NCI-H524 (cell line): ENCODE measurements at places on chromosomes 11 and 22.

- no peak for DNase-seq
Measured at GRCh38 chr22:35966314-35967045, 62.1 kb downstream of the RBFOX2 start.

DNA sequence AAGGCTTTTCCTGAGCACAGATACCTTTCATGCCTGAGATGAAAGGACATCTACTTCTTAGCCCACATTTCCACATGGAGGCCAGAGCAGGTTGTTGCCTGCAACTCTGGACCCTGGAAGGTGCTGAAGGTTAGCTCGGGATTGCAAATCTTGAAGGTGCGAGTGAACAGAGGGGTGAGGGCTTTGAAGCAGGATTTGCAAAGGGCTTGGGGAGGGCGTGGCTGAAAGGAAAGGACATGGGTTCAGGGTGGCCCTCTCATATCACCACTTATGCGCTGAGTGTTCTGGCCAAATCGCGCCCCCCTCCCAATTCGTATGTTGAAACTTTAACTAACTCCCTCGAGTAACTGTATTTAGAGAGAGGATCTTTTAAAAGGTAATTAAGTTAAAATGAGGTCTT is 501.6 kb downstream of the MIAT start:
- no peak for DNase-seq

DNA sequence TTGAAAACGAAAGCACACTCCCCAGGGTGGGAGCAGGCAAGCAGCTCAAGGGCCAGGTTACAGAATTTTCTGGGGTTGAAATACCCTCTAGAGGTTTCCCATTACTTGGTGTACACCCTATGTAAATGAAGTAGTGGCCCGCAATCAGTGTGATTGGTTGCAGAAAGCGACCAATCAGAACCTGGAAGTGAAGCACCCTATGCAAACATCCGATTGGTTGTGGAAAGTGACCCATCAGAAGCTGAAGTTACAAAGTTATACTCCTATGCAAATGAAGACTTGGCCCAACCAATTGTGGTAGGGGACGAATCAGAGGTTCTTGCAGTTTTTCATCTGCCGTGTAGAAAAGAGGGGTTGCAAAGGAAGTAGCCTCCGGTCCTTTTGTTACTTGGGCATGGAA is 19.2 kb downstream of the PRR5 start:
- DNase-seq = no peak

GRCh38 chr22:48888466-48889208 is 939.0 kb downstream of the BRD1 start:
- no peak for DNase-seq

DNA sequence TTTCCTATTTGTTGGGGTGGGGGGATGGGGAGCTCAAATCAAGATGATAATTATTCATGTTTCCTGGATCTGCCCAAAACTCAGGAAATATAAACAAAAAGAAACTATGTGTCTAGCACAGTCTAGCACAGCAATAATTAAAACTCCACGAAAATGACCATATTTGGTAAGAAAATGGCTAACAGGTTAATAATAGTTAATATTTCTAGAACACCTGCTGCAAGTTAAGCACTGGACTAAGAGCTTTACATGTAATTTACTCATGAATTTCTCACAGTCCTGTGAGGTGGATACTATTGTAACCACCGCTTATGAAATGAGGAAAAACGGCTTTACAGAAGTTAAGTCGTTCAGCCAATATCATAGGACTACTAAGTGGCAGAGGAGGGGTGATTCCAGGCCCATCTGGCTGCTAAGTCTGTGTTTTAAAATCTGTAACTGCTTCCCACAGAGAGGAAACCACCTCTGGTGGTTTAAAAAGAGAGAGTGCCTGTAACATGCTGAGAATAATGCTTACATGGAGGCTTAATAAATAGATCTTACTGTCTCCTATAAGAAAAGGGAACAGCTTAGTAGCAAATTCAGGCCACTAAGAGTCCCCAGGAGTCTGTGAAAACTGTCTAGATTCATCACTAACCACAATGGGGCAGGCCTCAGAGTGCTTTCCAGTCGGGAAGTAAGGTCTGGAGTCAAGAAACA is 11.0 kb upstream of the AMOTL1 start:
- DNase-seq = peak; percentile 30

DNA sequence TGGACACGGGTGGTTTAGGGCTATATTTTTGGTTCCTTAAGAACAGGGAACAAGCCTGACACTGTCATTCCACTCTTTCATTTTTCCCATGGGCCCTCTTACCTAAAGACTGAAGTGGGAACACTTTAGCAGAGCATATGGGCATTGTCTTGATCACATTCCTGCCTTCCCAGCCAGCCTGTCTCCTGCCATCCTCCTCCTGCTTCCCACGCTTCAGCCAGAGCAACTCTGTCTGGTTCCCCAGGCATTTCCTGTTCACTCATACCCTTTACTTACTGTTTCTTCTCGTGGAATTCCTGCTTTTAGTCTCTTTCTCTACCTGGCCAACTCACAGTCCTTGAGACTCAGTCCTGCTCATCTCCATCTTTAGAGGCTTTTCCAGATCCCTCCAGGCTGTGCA is 22.8 kb downstream of the MRPL16 start:
- peak; percentile 9 for DNase-seq

GRCh38 chr22:38828191-38828590 is 15.6 kb downstream of the NPTXR start:
- peak; percentile 78 for DNase-seq

GRCh38 chr11:114162719-114163123 is 103.2 kb downstream of the ZBTB16 start:
- no peak for DNase-seq

- peak; percentile 3 for DNase-seq
Measured at GRCh38 chr11:100687054-100687629, at the start of gene ARHGAP42. TSS of gene ARHGAP42 (plus strand) at chr11:100687288. CDS start at chr11:100687679, 391 bp downstream.

GRCh38 chr22:27149921-27150543 is 492.6 kb downstream of the MIAT start:
- no peak for DNase-seq

GRCh38 chr11:134663506-134664313 is 251.7 kb upstream of the B3GAT1 start:
- DNase-seq = no peak

DNA sequence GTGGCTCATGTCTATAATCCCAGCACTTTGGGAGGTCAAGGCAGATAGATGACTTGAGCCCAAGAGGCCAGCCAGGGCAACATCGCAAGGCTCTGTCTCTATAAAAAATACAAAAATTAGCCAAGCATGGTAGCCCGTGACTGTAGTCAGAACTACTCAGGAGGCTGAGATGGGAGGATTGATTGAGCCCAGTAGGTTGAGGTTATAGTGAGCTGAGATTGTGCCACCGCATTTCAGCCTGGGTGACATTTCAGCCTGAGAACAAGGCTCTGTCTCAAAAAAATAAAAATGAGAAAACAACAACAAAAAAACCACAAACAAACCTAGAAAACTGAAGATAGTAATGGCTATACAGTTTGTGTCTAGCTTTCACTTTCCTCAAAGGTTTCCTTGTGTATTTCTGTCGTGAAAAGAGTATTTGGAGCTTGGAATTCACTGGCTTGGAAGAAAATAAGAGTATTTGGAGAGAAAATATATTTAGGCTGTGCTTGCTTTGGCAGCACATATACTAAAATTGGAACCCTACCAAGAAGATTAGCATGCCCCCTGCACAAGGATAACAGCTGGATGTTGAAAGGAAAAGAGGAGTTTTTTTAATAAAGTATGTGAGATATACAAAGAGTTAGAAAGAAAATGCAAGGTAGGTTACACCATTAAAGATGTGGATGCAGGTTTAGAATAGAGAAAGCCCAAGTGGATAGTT is 3.9 kb upstream of the BIRC3 start:
- DNase-seq = no peak

DNA sequence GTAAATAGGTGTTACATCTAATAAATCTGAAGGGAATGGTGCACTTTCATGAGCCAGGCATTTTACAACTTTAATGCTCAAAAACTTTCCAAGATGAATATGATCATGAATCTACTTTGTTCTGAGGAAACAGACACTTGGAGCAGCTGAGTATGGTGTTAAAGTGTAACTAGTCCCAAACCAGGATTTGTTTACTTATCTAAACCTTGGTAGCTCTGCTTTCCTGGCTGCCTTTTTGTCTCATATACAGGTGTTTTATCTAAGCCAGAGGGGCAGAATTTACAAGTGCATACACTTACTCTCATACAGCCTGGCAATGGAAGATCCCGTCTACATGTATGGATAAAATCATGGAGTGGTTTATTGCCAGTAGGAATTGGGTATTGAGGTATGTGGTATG is 171.5 kb downstream of the FAT3 start:
- no peak for DNase-seq

DNA sequence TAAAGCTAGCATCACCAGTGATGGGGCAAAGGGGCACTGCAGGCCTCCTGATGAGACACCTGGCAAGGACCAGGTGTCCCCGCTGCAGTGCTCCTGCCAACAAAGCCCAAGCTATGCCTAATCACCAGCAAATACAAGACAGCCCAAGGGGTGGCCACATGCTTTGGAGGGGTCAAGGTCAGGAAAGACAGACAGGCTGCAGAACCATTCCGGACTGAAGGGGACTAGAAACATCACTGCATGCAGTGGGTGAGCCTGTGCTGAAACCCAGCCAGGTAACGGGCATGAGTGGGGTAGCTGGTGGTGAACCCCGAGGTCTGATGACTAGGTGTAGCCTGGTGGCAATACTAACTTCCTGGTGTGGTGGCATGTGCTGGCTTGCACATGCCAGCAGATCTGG is 111.1 kb downstream of the MED15 start:
- no peak for DNase-seq

GRCh38 chr11:134556186-134556585 is 144.1 kb upstream of the B3GAT1 start:
- DNase-seq = no peak

GRCh38 chr22:19981171-19981960 is 35.3 kb downstream of the ARVCF start:
- DNase-seq = no peak

- no peak for DNase-seq
Measured at GRCh38 chr11:14336507-14337503, 22.2 kb downstream of the RRAS2 start.

DNA sequence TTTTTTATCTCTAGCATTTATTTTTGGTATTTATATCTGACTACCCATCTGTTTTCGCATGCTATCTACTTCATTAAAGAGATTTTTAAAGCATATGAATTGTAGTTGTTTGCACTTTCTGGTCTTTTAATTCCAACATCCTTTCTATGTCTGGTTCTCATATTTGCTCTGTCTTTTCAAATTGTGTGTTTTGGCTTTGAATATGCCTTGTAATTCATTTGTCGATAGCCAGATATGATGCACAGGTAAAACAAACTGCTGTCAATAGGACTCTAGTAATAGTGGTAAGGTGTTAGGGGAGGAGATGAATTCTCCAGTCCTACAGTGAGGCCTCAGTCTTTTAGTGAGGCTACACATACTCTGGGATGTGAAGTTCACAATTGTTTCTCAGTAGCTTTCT is 530.8 kb upstream of the CCDC179 start:
- no peak for DNase-seq

DNA sequence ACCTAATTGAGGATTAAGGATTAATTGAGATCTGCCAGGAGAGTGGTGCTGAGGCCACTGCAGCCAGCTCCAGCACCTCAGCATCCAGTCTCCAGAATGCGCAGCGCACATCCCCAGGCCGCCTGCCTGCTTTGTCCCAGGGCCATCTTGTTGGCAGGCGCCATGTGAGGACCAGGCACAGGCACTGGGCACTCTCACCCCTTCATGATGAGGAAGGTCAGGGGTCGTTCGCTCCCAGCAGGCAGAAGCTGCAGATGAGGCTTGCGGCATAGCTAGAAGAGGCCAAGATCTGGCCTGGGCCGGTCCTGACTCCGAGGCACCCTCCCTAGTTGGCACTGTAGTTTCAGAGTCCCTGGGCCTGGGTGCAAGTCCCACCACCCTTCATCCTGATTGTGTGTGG is 6.4 kb downstream of the CABP2 start:
- no peak for DNase-seq

- DNase-seq = no peak
Measured at GRCh38 chr11:106683435-106683834, 334.8 kb downstream of the GUCY1A2 start.

DNA sequence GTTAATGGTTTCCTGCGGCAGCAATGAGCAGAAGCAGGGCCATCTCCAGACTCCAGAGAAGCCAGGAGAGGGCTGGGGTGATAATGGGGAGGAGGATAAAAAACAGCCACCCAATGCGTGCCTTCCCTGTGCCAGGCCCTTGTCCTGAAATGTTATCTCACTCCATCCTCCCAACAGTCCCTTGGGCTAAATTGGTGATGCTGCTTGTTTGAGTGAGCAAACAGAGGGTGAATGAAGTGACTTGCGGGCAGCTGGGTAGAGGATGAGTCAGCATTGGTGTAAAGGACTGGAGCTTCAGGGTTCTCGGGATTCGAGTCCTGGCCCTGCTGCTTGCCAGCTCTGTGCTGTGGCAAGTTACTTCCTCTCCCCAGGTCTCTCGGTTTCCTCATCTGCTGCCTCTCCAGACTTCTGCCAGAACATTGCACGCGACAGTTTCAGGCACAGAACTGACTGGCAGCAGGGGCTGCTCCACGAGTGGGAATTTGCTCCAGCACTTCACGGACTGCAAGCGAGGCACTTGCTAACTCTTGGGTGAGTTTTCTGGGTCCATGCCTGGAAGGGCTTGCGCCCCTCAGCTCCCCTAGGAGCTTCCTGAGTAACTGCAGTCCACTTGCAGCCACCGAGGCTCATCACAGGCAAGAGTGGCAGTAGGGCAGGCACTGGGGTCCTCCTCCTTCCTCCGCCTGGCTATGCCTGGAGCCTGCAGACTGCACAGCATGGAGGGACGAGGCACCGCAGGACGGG is at the start of gene P2RY6:
P2RY6 (plus strand) TSS at position 403 of the 744 bp plus-strand sequence. CDS start 24,181 bp downstream, outside the sequence.
- no peak for DNase-seq

DNA sequence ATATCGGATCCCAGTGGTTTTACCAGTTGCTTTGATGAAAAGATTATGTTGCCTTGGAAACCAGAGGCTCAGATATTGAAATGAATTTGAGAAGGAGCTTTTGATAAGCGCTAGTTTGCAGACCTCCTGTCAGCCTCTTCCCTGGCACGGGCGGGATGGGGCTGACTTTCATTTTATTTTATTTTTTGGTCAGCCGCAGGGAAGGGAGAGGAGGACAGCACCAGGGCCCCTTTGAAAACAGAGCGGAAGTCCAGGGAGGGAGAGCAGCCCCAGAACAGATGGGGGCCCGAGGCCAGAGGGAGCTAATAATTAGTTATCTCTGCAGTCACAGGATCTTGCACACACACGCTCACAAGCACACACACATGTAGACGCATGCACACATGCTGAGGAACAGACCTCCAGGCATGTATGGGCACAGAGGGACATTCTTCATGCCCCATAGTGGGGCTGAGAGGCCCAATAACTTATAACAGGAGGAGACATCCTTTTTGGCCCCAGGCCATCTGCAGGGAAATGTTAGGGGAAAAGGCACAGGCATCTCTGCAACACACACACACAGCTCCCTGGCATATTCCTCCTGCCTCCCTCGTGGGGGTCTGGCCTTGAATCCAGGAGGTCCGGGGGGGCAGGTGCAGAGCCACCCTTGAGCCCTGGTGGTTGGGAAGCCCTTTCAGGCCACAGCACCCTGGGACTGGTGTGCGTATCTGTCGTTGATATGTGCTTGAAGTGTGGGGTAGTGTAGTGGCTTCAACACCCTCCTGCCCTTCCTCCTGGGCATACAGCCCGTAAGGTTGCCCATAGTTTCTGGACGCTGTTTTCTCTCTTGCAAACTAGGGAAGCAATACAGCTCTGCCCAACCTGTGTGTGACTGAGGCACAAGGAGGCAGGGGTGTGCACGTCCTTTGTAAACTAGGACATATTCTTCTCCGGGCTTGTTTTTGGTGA is 117.3 kb downstream of the CEP164 start:
- peak; percentile 28 for DNase-seq

- DNase-seq = no peak
Measured at GRCh38 chr22:32531931-32532819, 57.6 kb downstream of the FBXO7 start.
